Ascending aorta (tissue), 2 donors: ENCODE measurements at places on chromosomes 1 and 21. TPM values are rescaled to one million over a fixed set of nuclear protein-coding genes. Genes with fewer than 3 reads are reported as not detected.

DNA sequence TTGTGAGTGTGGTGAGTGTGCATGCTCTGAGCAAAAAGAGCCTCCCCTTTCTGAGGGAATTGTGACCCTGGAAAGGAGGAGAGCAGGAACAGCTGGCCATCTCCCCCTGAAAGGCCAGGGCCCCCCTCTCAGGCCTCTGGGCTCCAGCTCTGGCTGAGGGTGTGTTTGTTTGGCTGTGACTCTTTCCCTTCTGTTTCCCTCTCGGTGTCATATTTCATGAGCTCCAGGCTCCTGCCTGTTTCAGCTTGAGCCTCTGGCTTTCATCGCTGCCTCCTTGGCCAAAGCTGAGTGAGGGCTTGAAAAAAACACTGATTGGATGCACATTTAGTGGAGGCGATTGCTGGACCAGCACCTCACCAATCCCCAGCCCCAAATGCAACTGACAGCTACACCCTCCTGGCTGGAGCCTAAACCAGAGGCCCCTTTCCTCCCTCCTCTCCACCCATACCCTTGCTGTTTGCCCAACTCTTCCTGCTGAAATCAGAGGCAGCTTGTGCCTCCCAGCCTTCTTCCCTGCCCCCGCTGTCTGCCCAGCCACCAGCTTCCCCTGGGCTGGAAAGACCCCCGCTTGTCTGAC lies 64.1 kb downstream of the DDR2 start:
- no peaks in the 10 kb centered on the region for H3K27me3 ChIP-seq
- peak overlapping the region; percentile 19 for H3K4me3 ChIP-seq
- peak overlapping the region; percentile 60 for H3K27ac ChIP-seq
- H3K4me1 ChIP-seq = peaks cover 10% of the 10 kb centered on the region

- no peak for DNase-seq
- no peak overlapping the region for H3K27ac ChIP-seq
- H3K4me1 ChIP-seq = no peaks in the 10 kb centered on the region
- H3K36me3 ChIP-seq = no peaks in the 10 kb centered on the region
Observed at GRCh38 chr21:14492931-14493330, 53.2 kb downstream of the SAMSN1 start.

DNA sequence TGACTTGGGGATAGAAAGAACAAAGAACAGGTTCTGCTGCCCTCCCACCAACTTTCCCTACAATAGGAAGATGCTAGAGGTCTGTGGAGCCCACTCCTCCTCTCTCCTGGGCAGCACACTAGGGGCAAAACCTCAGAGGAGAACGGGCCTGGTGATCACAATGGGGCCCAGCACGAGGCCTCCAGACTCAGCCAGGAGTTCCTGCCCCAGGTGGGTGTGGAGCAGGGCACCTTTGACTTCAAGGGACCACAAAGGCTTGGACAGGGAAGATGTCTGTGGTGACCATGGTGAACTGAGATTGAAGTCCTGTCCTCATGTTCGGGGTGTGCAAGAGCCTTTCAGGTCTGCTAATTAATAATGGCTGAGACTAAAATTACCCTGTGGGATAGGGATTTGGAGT lies 88.8 kb downstream of the LAMC2 start:
- no peaks in the 10 kb centered on the region for H3K4me1 ChIP-seq
- H3K4me3 ChIP-seq = no peak overlapping the region
- no peaks in the 10 kb centered on the region for H3K36me3 ChIP-seq
- no peak for DNase-seq

- DNase-seq = no peak
- H3K27ac ChIP-seq = no peak overlapping the region
- no peaks in the 10 kb centered on the region for H3K4me1 ChIP-seq
- no peaks in the 10 kb centered on the region for H3K27me3 ChIP-seq
- H3K36me3 ChIP-seq = no peaks in the 10 kb centered on the region
Observed at GRCh38 chr1:30532621-30533020, 190.8 kb downstream of the MATN1 start.

- H3K4me1 ChIP-seq = no peaks in the 10 kb centered on the region
- no peaks in the 10 kb centered on the region for H3K36me3 ChIP-seq
- no peaks in the 10 kb centered on the region for H3K27me3 ChIP-seq
- peak; percentile 71 for DNase-seq
- no peak overlapping the region for H3K4me3 ChIP-seq
Observed at GRCh38 chr1:221839782-221840395, 98.0 kb upstream of the DUSP10 start.

Gene MOB3C
- total RNA-seq = 16.1 TPM

DNA sequence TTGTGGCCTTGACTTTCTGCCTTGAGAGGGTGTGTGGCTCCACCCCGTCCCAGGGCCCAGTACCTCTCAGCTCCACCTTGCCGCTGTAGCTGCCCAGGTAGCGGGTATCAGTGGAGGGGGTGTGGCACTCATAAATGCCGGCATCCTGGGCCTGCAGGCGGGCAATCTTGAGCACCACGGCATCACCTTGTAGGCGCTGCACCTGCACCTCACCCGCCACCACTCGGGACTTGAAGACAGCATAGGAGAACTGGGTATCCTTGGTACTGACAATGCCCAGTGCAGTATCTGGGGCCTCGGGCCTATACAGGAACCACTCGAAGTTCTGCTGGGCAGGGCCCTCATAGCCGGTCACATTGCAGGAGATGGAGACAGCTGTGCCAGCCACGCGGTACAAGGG lies 3.6 kb downstream of the IGSF8 start:
- H3K27ac ChIP-seq = no peak overlapping the region
- H3K27me3 ChIP-seq = no peaks in the 10 kb centered on the region
- no peak for DNase-seq

Gene F5
- total RNA-seq = not detected

DNA sequence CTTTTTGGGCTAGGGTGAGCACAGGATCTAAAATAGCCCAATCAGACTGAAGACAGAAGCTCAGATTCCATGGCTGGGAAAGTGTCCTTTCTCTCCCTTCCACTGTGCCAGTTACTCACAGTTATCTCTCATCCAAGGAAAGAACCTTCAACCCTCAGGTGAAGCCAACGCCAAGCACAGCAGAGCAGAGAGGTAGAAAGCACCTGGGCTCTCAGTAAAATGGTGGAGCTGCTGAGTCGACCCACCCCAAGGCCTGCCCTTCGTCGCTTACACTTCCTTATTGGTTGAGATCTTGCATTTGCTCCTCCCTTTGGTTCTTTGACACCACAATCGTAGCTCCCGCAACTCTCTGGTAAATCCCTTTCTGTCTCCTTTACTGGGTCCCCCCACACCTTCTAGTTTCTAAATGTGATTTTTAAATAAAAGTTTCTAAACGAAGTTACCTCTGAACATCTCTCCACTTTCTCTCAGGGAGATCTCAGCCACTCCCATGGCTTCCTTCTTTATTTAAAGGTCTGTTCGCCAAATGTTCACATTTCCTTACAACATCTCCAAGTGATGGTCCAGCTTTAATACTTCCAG lies 27.5 kb upstream of the SLC30A1 start:
- no peak overlapping the region for H3K27ac ChIP-seq
- peaks cover 2% of the 10 kb centered on the region for H3K4me1 ChIP-seq
- no peaks in the 10 kb centered on the region for H3K27me3 ChIP-seq
- no peak for DNase-seq
- H3K36me3 ChIP-seq = no peaks in the 10 kb centered on the region
- H3K4me3 ChIP-seq = no peak overlapping the region

- no peaks in the 10 kb centered on the region for H3K4me1 ChIP-seq
- no peak for DNase-seq
- no peaks in the 10 kb centered on the region for H3K36me3 ChIP-seq
- H3K27me3 ChIP-seq = no peaks in the 10 kb centered on the region
- no peak overlapping the region for H3K4me3 ChIP-seq
Observed at GRCh38 chr1:111275079-111275478, 15.6 kb upstream of the CHIA start.

- no peaks in the 10 kb centered on the region for H3K27me3 ChIP-seq
- H3K4me1 ChIP-seq = no peaks in the 10 kb centered on the region
- no peak overlapping the region for H3K4me3 ChIP-seq
- no peak overlapping the region for H3K27ac ChIP-seq
- H3K36me3 ChIP-seq = no peaks in the 10 kb centered on the region
Observed at GRCh38 chr1:92439291-92439690, 47.4 kb downstream of the GFI1 start.

GRCh38 chr1:1242461-1243265 lies 3.9 kb downstream of the C1QTNF12 start:
- H3K4me1 ChIP-seq = no peaks in the 10 kb centered on the region
- no peak for DNase-seq
- no peaks in the 10 kb centered on the region for H3K27me3 ChIP-seq

DNA sequence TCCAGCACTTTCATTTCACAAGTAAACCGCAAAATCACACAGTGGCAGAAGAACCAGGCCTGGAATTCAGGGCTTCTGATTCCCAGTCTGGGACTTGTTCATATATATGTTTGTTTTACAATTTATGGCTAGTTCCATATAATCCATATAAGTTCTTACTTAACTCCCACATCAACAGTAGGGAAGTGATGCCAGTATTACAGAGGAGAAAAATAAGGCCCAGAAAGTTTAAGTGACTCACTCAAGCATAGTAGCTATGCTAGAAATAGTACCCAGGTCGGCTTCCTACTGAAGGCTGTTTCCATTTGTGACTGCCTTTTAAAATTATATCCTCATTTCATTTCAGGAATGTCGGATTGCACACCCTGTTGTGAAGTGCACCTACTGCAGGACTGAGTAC lies 1.4 kb downstream of the FAM76A start:
- H3K27me3 ChIP-seq = no peaks in the 10 kb centered on the region
- peak overlapping the region; percentile 96 for H3K27ac ChIP-seq
- H3K4me1 ChIP-seq = peaks cover 10% of the 10 kb centered on the region
- H3K4me3 ChIP-seq = peak overlapping the region; percentile 68
- DNase-seq = no peak

DNA sequence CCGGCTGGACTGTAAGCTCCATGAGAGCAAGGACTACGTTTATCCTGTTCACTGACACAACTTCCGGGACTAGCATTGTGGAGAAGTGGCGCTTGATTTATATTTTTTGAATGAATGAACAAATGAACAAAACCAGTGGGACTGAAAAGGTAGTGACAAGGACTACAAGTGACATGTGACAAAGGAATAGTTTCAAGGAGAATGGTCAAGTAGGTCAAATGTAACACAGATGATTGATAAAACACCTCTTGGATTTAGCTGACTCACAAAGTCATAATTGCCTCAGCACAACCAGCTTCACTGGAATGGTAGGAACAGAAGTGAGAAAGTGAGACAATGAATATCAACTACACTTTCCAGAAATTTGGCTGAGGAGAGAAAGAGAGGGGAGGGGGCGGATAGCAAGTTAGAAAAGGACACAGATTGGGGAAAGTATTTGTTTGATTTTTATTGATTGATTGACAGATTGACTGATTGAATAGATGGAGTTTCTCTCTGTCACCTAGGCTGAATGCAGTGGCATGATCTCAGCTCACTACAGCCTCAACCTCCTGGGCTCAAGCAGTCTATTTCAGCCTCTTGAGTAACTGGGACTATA lies 14.2 kb downstream of the MTF1 start:
- peaks cover 3% of the 10 kb centered on the region for H3K36me3 ChIP-seq
- DNase-seq = no peak
- H3K27ac ChIP-seq = no peak overlapping the region
- no peak overlapping the region for H3K4me3 ChIP-seq
- no peaks in the 10 kb centered on the region for H3K27me3 ChIP-seq
- H3K4me1 ChIP-seq = no peaks in the 10 kb centered on the region

DNA sequence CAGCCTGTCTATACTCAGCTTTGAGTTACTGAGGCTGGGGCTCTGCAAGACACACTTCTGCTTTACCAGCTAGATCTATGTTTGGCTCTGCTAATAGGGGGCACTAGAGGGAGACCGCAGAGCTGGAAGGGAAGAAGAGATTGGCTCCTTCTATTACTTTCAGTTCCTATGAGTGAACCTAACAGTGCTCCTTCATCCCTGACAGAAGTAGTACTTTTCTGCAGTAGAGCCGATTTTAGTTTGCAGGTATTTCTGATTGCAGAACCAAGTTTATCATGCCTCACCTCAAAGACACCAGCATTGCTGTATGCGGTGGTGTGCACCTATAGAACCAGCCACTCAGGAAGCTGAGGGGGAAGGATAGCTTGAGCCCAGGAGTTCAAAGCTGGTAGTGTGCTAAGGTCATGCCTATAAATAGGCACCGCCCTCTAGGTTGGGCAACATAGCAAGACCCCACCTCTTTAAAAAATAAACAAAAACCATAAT lies 5.7 kb upstream of the ZDHHC18 start:
- H3K27me3 ChIP-seq = no peaks in the 10 kb centered on the region
- H3K27ac ChIP-seq = no peak overlapping the region
- no peak overlapping the region for H3K4me3 ChIP-seq

GRCh38 chr1:193730017-193730416 lies 543.6 kb upstream of the B3GALT2 start:
- H3K4me3 ChIP-seq = no peak overlapping the region
- no peaks in the 10 kb centered on the region for H3K27me3 ChIP-seq
- no peak for DNase-seq
- no peaks in the 10 kb centered on the region for H3K36me3 ChIP-seq
- H3K27ac ChIP-seq = no peak overlapping the region

Gene ACKR1
- 642 TPM for total RNA-seq
